Cardiac muscle cell (in vitro differentiated cells and primary cell): ENCODE measurements at places on chromosomes 6 and 20. TPM values are rescaled to one million over a fixed set of nuclear protein-coding genes. Genes with fewer than 3 reads are reported as not detected.

DNA sequence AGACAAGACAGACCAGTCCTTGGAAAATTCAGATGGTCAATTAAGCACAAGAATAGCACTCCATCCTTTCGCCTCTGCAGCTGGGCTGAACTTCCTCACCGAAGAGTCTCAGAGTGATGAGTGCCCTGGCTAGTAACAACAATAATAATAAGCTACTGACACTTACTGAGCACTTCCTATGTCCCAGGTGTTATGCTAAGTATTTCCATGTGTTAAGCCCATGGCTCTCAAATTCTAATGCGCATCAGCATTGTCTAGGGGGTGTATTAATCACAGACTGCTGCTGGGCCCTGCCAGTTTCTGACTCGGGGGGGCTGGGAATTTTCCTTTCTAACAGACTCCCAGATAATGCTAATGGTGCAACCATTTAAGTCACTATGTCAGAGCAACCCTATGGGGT is 118.2 kb upstream of the LRFN2 start:
- no peak overlapping the region for H3K4me3 ChIP-seq
- no peak overlapping the region for H3K27ac ChIP-seq
- H3K36me3 ChIP-seq = no peaks in the 10 kb centered on the region
- no peak for DNase-seq
- H3K27me3 ChIP-seq = no peaks in the 10 kb centered on the region
- no peaks in the 10 kb centered on the region for H3K4me1 ChIP-seq

- no peaks in the 10 kb centered on the region for H3K36me3 ChIP-seq
- no peaks in the 10 kb centered on the region for H3K27me3 ChIP-seq
Measured at GRCh38 chr20:53276143-53276542, 304.0 kb downstream of the TSHZ2 start.

GRCh38 chr20:22394583-22394982 is 189.8 kb downstream of the FOXA2 start:
- DNase-seq = no peak
- no peaks in the 10 kb centered on the region for H3K36me3 ChIP-seq
- H3K4me1 ChIP-seq = no peaks in the 10 kb centered on the region
- peaks cover 48% of the 10 kb centered on the region for H3K27me3 ChIP-seq

- no peaks in the 10 kb centered on the region for H3K36me3 ChIP-seq
- DNase-seq = no peak
- no peak overlapping the region for H3K4me3 ChIP-seq
- no peaks in the 10 kb centered on the region for H3K27me3 ChIP-seq
Measured at GRCh38 chr6:112665114-112665513, 318.0 kb downstream of the RFPL4B start.

DNA sequence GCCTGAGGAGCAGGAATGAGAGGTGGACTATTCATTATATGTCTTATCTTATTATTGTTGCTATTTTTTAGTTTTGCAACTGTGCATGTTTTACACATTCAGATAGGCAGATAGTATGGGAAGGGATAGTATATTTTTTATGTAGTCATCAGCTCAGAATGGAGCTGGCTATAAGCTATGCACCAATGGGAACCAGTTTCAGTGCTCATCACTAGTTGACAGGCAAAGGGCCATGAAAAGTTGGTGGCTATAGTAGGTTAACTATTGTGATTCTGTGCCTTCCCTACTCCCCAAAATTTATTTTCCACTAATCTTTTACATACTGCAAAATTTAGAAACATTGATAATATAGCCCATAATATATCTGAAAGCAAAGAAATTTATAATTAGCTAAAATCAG is 5.3 kb upstream of the UBD start:
- no peaks in the 10 kb centered on the region for H3K36me3 ChIP-seq
- no peak overlapping the region for H3K27ac ChIP-seq
- H3K4me1 ChIP-seq = no peaks in the 10 kb centered on the region

The NUDT3 gene
- total RNA-seq = 26.1 and 29.1 TPM in 2 replicates

The BHLHE23 gene
- not detected in 2 replicates for total RNA-seq

The FAM209B gene
- not detected in 2 replicates for total RNA-seq

The PDSS2 gene
- 12.3 and 18.0 TPM in 2 replicates for total RNA-seq

The GMPR gene
- 8.8 and 9.4 TPM in 2 replicates for total RNA-seq
